ENCODE measurements at places on chromosomes 12 and 14. TPM values are rescaled to one million over a fixed set of nuclear protein-coding genes. Genes with fewer than 3 reads are reported as not detected.

Gene SMOC1
- not detected for total RNA-seq

GRCh38 chr14:74963705-74964271 lies 8.4 kb upstream of the PGF start:
- no peaks in the 10 kb centered on the region for H3K36me3 ChIP-seq
- H3K27ac ChIP-seq: no peak overlapping the region
- no peaks in the 10 kb centered on the region for H3K4me1 ChIP-seq

Gene MDGA2
- total RNA-seq: not detected

- peaks cover 2% of the 10 kb centered on the region for H3K4me1 ChIP-seq
- H3K27me3 ChIP-seq: no peaks in the 10 kb centered on the region
- no peak for DNase-seq
- H3K4me3 ChIP-seq: no peak overlapping the region
Measured at GRCh38 chr14:63988579-63988978, 135.8 kb downstream of the SYNE2 start.

DNA sequence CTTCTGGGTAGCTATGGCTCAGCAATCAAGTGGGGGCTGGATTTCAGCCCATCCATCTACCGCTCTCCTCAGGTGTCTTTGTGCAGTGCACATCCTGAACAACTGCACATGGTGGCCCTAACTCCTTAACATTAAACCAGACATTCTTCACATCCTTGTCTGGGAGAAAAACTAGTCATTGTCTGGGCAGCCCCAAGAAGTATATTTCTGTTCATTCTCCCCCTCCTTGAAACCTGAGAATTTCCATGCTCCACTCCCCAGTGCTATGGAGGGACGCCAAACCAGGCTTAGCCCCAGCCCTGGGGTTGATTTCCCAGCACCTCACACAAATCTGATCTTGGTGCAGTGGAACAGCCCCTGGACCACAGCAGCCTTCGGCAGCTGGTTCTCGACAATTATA lies 13.4 kb downstream of the MYL2 start:
- H3K36me3 ChIP-seq: no peaks in the 10 kb centered on the region
- H3K27ac ChIP-seq: no peak overlapping the region
- no peak for DNase-seq
- H3K27me3 ChIP-seq: peaks cover 27% of the 10 kb centered on the region
- peaks cover 3% of the 10 kb centered on the region for H3K4me1 ChIP-seq
- H3K4me3 ChIP-seq: no peak overlapping the region

DNA sequence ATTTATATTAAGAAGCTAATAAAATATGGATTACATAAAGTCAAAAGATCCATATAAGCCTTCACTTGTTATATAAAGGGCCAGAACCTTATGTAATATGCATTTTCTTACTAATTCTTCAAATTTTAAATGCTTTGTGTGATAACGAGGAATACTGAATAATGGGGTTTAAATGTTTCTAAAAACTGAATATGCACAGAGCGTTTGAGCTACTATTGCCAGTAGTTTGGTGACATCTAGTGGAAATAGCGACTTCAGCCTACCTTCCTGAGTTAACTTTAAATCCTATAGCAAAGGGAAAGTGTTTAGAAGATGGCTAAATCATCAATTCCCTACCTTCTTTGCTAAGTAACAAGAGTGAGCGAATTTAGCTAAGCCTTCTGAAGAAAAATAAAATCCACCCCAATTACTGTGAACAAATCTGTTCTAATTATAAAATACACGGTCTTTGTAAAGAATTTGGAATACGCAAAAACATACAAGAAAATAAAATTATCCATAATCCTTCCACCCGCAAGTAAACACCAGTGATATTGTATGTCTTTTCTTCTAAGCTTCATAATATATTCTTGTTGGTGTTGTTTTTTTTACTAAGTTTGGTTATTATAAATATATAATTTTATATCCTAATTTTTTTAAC lies 115.5 kb upstream of the G2E3 start:
- no peaks in the 10 kb centered on the region for H3K27me3 ChIP-seq
- no peak for DNase-seq
- no peak overlapping the region for H3K4me3 ChIP-seq
- H3K4me1 ChIP-seq: no peaks in the 10 kb centered on the region

- H3K36me3 ChIP-seq: peaks cover 4% of the 10 kb centered on the region
- H3K4me1 ChIP-seq: peaks cover 9% of the 10 kb centered on the region
- peak overlapping the region; percentile 97 for H3K27ac ChIP-seq
- no peaks in the 10 kb centered on the region for H3K27me3 ChIP-seq
Measured at GRCh38 chr14:77761205-77761931, 412 bp upstream of the SNW1 start.
